ENCODE measurements at places on chromosomes 2 and 18. TPM values are rescaled to one million over a fixed set of nuclear protein-coding genes. Genes with fewer than 3 reads are reported as not detected.

DNA sequence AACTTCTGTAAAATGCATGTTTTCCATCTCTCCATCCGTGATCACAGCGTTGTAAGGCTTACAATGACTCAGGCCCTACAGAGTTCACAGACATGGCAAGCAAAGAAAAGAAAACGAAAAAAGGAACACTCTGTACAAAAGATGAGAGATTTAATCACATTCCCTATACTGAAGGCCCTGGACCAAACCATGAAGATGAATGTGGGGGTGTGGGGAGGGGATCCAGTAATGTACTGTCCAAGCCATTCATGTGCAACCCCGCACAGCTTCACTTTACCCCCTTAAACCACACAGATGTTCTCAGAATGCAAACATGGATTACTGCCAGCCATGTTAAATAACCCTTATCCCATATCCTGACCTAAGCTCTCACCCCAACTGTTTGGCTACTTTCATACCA lies 391.1 kb downstream of the NCKAP5 start:
- no peak overlapping the region for H3K4me3 ChIP-seq
- no peak for DNase-seq
- H3K27me3 ChIP-seq, result no peaks in the 10 kb centered on the region
- H3K4me1 ChIP-seq, result no peaks in the 10 kb centered on the region
- H3K36me3 ChIP-seq, result no peaks in the 10 kb centered on the region
- no peak overlapping the region for H3K27ac ChIP-seq

DNA sequence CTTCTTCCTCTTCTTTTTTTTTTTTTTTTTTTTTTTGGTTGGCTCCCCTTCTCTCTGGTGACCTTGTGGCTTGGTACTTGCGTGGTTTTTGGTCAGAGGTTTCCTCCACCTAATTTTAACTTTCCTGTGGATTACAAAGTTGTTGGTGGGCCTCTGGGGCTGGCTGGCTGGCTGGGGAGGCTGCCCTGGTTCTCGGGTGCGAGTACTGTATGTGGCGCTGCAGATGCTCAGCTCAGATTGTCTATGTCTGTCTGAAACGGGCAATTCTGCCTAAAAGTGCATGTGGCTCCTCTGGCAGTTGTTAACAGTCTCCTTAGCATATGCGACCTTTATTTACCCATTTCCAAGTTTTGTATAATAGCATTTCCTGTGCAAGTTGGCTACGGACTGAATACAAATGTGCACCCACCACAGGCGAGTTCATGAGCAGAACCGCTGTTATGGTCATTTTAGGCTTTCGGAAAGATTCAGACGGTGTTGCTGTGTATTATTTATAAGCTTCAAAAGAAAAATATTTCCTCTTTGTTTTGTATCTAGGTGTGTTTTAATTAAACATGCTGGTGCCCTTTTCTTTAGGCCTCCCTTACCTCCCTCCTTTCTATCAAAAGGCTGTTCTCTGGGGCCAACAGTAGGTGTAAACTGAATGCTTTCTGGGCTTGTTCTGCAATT lies 4.4 kb downstream of the TBR1 start:
- H3K27ac ChIP-seq, result no peak overlapping the region
- peaks cover 30% of the 10 kb centered on the region for H3K4me1 ChIP-seq
- no peak for DNase-seq
- H3K4me3 ChIP-seq, result no peak overlapping the region

Gene ADAM23
- 3.6 TPM for polyA plus RNA-seq

DNA sequence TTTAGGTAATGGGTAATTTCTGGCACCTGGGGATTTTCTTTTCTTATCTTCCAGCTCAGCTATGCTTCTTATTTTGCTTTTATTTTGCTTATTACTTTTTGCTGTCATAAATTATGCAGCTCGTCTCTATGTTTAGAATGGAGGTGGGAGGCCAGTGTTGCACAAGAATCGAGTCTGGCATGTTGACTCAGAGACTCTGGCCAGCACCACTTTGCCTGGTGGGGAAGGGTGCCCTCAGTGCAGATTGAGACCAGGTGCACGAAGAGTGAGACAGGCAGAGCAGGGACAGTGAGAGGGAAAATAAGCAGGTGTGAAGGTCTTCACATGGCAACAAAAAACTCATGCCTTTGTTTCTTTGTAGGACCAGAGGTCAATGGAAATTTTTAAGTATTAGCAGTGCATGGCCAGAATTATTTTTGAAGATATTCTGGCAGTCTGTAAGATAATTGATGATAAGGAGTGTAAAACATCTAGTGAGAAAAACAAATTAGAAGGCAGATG lies 59.2 kb upstream of the SLC5A7 start:
- no peak overlapping the region for H3K4me3 ChIP-seq
- H3K36me3 ChIP-seq, result no peaks in the 10 kb centered on the region
- H3K4me1 ChIP-seq, result peaks cover 7% of the 10 kb centered on the region
- DNase-seq, result no peak

Gene SCN3A
- polyA plus RNA-seq, result 0.33 TPM

Gene ZBTB7C
- polyA plus RNA-seq, result 0.15 TPM
